ENCODE measurements at places on chromosomes 11 and 22.

DNA sequence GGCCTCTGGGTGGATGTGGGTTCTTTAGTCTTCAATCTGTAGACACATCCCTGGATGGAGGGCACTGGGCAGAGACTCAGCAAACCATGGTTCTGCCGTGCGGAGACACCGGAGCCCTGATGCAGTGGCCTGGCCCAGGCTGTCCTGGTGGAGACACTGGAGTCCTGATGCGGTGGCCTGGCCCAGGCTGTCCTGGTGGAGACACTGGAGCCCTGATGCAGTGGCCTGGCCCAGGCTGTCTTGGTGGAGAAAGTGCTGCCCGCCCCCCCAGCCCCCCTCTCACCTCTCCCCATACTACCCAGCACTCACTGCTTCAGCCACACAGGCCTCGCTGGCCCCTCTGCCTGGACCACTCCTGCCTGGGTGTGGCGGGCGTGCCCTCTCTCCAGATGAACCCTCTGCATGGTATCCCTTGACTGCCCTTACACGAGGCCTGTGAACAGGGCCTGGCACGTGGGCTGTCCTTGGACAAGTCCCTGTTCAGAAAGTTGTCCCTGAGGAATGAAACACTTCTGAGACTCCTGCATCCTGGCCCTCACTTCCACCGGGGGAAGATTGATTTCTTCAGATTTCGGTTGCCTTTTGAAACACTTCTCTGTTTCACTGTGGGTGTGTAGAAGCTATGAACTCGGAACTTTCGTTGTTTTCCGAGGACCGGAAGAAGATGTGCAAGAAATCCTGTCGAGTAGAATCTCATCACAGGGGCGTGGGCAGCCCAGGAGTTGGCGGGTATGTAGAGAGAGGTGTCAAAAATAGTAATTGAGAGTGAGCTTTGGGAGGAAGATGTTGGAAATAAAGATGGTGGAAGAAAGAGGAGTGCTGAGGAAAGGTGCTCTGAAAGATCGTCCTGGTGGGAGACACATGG, 26.2 kb downstream of the IGHMBP2 start:
- DNase-seq = no peak

DNA sequence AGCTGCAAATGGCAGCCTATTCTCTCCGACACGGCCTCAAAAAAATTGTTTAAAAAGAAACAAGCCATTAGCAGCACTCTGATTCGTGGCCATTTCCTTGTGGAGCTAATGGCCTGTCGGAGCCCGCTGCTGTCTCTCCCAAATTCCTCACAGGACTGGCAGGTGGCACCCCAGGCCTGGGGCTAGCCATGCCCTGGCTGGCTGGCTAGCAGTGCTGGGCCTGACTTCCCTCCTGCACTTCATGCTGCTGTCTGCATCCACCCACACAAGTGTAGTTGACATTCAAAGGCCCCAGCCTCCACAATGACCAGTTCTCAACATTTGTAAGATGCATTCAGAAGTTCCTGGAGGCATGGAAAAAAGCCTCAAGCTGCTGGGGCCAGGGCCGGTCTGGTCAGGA, 61.5 kb downstream of the SMCO4 start:
- no peak for DNase-seq

- DNase-seq = no peak
Observed at GRCh38 chr11:75270896-75271418, 30.4 kb downstream of the TPBGL start.

- no peak for DNase-seq
Observed at GRCh38 chr11:68118706-68119448, 2.3 kb downstream of the CHKA start.

DNA sequence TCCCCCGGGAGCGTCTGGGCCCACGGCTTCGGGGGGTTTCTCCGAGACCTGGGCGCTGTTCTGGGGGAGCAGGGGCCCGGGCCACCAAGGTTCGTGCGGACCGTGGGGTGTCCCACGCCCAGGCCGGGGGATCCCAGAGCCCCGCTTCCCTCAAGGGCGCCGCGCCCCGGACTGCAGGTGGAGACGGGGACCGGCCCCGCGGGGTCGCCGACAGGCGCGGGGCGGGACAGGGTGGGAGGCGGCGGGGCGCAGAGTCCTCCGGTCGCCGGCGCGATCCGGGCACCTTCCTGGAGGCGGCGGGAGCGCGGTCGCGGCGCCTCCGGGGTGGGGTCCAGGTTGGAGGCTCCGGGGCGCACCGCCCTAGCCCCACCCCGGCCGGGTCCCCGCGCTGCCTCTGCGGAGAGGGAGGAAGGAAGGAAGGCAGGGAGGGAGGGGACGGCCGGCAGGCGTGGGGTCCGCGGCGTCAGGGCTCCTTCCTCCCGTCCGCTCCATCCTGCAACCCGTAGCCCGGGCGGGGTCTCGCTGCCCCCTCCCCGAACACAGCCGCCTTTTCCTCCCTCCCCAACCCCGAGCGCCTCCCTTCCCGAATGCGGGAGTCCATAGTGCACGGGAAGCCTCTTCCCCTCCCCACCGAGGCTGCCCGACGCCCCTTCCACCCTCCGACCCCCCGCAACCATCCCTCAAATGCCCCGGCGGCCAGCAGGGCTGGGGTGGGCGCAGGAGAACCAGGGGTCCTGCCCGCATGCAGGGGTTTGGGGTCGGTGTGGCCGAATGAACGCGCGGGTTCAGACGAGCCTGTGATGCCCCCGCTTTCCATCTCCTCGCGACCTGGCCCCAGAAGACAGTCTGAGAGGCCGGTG, 4.3 kb upstream of the ZBED4 start:
- DNase-seq = no peak

All from NCI-H460 (cell line).